ENCODE measurements at places on chromosomes 5 and 9.

GRCh38 chr5:4258170-4258569, 662.5 kb downstream of the IRX1 start:
- DNase-seq: no peak

DNA sequence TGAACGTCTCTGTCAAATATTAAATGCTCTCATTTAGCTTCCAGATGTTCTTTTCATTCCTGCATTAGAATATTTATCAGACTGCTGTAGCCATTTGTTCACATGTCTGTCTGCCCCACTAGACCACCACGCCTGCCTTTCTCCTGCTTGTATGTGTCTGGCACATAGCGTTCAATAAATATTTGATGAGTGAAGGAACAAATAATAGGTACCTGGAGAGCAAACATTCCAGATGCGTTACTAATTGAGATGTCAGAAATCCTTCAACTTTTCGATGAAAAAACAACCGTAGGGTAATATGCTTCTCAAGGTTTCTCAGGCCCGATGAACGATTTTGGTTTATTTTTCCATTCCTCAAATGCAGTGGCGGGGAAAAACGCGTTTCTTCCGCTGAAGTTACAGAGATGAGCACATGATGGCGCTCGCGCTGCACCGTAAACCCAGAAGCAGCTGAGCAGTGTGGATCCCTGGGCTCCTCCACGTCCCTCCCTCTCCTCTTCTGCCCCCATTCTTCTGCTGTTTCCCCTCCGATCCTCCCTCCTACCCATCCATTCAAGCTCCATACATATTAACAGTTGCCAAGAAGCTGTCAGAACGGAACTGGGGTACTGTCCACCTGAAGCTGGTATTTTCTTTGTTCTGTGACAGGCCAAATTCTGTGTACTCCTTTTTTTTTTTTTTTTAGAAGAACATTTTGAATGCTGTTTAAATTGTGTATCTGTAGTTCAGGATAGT, 245.4 kb downstream of the MPDZ start:
- peak; percentile 83 for DNase-seq

- no peak for DNase-seq
These were observed 36.1 kb upstream of the DENND1A start for GRCh38 chr9:123965801-123966686.

DNA sequence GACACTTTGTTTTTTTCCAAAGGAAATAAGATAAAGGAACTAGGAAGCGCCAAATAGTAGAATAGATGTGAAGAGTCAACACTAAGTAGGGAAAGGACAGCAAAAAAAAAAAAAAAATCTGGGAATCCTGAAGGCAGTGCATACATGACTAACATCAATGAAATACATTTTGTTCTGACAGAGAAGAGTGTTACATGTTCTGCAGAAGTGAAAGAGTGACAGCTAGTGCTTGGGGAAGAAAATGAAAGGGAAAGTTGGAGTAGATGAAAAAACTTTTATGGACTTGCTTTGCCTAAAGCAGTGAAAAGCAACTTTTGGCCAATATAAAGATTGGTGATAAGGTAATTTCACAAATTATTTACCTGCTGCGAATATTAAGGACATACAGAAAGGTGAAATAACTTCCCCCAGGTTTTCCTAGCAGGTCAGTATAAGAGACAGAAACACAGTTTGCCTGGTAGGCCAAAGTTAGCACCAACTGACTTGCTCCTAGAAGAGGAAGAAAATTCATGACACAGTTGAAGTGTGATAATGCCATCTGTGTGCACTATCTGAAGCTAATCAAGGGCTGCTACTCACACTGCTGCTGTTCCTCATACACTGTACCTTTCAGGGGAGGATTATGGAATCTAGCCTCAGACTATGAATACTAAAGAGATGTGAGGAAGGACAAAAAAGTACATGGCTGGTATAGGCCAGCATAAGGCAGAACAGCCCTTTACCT, 38.6 kb downstream of the RANBP6 start:
- no peak for DNase-seq

- DNase-seq: no peak
These were observed 247.5 kb downstream of the ARRDC3 start for GRCh38 chr5:91135475-91136248.

Data from left forelimb (tissue), 1 donor.